ENCODE measurements at places on chromosomes 5 and 9.

- no peak for DNase-seq
Measured at GRCh38 chr5:171422495-171422894, 3.0 kb downstream of the FGF18 start.

GRCh38 chr9:21988056-21988990 lies 5.9 kb downstream of the CDKN2A start:
- no peak for DNase-seq

- no peak for DNase-seq
Measured at GRCh38 chr9:126614455-126615244, 922 bp downstream of the LMX1B start.

DNA sequence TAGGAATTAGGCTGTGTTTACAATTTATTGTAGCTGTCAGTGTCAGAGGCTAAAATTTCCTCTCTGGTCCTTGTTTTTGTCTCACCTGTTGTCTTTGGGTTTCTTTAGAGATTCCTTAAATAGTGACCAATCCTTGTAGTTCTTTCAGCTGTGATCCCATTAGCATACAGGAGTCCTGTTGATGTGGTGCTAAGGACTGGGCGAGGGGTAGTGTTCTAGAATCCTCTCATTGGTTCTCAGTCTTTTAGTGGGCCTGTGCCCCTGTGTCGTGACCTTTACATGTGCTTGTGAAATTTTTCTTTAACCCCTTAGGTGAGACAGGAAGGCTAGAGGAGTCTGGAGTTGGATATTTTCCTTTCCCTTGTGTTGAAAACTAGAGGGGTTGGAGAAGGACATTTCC lies 51.2 kb downstream of the ZNF618 start:
- DNase-seq, result no peak

DNA sequence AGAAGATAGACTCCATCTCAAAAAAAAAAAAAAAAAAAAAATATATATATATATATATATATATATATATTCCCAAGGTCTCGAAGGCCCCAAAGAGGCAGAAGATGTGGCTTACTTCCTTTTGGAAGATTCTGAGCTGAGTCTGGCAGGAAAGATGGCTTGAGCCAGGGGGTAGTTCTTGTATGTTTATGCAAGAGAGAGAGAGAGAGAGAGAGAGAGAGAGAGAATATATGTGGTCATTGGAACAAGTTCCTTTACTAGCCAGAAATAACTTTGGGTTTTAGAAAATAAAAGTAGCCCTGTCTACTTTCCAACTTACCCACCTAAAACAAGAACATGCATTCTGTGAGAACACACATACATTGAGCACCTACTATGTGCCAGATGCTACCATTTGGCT lies 17.6 kb downstream of the NCS1 start:
- no peak for DNase-seq

All from germinal center (tissue), 1 donor.